ENCODE measurements at places on chromosomes 3 and 15.

DNA sequence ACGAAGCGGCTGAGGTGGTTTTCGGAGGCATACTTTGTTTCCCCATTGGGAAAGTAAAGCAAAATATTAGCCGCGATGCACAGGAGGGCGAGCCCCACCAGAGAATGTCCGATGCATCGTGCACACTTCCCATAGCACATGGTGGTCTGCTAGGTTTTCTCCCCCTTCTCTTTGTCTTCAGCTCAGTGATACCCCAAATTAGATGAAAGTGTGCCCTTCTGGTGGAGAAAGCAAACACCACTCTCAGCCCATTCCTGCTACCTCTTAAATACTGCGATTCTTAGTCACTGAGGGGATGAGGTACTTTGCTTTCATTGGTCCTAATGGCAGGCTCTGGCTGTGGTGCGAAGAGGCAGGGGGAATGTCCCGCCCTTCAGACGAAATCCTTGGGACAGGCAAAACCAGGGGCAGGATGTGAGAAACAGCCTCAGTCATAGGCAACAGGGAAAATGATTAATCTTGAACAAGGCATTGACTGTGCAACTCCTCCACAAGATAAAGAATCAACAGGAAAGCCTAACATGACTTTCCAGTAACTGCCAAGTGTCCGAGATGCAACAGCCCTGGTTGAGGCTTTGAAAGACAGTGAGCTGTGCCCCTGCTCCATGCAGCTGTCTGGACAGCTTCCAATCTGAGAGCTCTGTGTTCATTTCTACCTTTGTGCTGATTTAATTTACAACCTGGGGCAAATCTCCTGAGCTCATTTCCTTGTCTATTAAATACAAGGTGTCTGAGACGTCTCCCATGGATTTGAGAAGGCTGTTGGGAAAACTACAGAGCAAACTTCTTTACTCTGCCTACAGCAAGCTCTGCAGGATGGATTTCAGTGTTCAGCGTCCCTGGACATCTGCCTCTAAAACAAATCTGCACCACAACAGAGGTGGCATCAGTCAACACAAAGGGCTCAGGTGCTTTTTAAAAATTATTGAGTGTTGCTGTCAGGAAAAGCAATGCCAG, at the start of gene TM4SF1:
TM4SF1 (minus strand) TSS at position 242 of the 957 bp plus-strand sequence; CDS start at position 140, 102 bp downstream.
- DNase-seq = no peak

DNA sequence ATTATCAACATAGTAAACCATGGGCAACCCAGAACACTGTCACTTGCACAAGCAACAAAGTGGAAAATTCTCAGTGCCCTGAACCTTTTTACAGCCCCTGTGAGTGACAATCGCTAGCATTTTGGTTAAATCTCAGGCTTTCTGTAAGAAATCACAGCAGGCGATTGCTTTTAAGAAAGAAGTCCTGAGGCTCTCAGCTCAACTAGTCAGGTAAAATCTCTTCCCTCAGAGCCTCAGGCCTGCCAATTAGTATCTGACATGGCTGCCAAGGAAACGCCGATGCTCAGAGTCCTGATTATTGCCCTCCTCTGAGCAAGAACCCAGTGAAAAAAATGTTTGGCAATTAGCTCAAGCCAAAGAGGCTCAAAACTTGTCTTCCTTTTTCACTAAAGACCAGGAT, 530.8 kb downstream of the DIPK2A start:
- DNase-seq = no peak

DNA sequence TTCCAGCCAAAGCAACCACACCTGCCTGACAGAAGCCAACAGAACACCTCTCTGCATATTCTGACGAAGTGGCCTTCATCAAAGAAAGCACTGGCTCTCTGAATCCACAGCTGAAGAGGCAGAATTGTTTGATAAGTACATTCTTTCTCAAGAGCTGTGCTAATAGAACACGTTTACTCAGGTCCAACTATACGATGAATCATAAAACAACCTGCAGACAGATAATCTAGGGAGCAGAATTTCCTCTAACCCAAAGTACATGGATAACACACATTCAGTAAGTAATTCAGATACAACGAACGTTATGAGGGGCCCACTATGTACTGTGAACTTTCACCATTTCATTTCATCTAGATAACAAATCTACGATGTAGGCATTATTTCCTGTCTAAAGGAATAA, 25.4 kb downstream of the ALDH1A2 start:
- no peak for DNase-seq

- no peak for DNase-seq
These were observed 64.2 kb upstream of the LCTL start for GRCh38 chr15:66629817-66630576.

DNA sequence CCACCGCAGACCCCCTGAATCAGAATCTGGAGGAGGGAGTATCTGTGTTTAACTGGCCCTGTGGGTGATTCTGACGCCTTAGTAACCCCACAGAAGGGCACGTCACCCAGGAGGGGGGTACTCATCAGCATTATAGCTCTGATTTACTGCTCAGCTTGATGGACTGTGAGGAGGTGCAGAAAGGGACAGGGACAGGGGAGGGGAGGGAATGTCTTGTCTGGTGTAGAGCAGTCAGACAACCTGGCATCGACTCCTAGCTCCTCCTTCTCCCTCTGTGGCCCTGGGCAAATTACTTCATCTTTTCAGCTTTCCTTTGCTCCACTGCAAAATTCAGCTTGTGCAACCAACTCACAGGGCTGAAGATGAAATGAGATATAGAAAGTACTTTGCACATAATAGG, 42.3 kb upstream of the GLCE start:
- DNase-seq = no peak

- DNase-seq = no peak
These were observed 725.9 kb upstream of the NR2F2 start for GRCh38 chr15:95604634-95605036.

DNA sequence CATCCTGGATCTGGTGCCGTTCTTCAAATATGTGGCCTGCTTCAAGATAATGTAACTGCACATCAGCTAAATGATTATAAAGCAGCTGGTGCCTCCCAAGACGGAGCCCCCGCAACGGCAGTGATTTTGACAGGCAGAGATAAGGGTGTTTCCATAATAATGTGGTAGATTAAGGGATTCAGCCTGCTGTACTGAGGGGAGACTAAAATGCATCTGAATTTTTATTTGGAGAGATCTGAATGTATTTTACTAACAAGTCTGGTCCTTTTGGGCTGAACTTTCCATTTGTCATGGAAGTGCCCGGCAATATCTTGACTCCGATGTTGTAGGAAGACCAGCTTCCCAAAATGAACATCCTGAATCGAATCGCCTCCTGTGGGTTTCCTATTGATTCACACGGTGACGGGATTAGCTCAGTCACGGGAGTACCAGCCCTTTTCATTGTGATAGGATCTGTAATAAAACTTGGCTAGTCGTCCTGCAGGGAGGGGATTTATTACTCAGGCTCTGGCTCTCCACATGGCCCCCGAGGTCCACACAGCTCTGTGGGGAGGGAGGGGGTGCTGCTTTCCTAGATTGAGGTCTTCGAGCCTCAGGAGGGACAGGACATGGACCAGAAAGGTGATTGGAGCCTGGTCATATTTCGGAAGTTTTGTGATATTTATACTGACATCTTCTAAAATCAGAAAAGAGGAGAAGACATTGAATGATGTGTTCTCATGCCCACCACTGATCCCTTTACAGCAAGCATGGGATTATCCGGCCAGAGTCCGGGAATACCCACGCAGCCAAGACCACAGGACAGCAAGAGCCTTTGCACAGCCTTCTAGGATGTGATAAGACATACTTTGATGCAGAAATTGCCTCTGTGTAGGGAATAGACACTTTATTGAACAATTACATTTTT, 2.5 kb upstream of the PCSK6 start:
- DNase-seq = no peak

DNA sequence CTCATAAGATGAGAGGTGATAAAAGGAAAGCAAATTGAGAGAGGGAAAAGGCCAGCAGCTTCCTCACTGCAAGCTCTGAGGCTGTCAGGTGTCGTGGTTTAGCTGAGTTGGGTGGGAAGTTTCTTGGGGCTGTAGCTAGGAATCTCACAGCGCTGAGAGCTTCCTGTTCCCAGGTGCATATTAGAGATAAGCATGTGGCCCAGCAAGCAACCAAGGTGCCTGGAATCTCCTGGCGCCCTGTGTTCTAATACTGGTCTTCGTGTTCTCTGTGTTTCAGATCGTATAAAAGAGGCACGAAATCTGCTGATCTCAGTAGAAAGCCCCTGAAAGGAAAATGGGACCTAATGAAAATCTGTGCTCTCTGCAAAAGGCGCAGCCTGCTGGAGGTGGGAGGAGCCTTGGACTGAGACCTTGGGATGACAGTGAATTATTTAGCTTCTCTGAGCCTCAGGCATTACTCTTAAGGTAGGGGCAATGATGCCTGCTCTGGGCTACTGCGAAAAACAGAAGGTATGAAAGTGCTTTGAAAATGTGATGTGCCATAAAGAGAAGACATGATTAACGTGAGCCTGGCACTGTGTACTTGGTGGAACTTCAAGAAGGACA, 499.9 kb downstream of the TBL1XR1 start:
- no peak for DNase-seq

DNA sequence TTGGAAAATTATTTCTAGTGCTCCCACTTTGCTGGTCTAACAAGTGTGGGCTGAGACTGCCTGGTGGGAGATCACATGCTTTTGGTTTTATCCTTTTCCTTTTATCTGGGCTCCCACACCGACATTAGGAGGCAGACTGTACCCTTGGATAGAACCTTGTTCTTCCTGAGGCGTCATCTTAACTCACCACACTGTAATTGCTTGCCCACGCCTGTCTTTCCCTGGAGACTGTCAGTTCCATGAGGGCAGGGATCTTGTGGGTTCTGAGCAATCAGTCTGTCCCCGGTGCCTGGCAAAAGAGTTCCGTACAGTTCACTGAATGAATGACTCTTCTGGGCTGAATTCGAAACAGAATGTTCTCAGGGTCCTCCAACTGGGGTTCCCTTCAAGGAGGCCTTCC, 124.6 kb upstream of the ABHD17C start:
- no peak for DNase-seq

DNA sequence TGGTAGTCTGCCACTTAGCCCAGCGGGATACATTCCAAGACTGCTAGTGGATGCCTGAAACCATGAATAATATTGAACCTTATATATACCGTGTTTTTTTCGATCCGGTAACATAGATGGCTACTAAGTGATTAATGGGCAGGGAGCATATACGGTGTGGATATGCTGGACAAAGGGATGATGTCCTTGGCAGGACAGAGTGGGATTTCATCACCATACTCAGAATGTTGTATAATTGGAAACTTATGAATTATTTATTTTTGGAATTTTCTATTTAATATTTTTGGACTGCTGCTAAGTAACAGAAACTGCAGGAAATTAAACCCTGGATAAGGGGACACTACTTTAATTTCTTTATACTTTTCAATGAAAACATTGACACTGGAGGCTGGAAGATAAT, 53.2 kb downstream of the ASTE1 start:
- no peak for DNase-seq

GRCh38 chr3:55859305-55859704, 372.2 kb upstream of the WNT5A start:
- no peak for DNase-seq

DNA sequence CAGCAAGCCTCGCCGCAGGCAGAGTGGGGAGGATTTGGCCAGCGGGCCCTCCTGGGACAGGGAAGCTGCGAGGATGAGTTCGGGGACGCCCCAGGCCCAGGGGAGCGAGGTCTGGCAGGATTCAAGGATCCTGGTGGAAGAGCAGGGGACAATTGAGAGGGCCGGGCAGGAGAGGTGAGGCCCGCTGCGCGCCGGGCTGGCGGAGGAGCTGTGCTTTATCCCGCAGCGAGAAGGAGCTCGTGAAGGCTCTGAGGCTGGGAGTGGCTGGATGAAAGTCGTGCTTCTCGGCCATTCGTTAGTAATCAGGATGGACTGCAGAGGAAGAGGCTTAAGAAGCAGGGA, 3.6 kb downstream of the SLC51A start:
- DNase-seq = no peak

- DNase-seq = no peak
These were observed 127.7 kb downstream of the SPATA16 start for GRCh38 chr3:173013219-173013832.

DNA sequence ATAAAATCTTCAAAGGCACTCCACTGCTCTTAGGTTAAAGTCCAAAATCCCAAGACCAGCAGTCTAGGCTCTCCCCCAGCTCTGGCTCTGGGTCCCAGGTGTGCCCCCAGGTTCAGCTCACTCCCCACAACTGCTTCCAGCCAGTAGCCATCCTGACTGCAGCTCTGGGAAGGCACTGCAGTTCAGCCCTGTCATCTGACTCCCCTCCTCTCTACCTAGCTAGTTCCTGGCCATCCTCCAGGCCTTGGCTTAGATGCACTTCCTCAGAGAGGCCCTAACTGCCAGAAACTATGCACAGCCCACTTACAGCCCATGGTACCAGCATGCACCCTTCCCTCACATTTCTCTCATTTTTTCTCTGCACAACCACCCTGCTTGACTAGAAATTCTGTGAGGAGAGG, 25.5 kb downstream of the TBC1D2B start:
- no peak for DNase-seq

DNA sequence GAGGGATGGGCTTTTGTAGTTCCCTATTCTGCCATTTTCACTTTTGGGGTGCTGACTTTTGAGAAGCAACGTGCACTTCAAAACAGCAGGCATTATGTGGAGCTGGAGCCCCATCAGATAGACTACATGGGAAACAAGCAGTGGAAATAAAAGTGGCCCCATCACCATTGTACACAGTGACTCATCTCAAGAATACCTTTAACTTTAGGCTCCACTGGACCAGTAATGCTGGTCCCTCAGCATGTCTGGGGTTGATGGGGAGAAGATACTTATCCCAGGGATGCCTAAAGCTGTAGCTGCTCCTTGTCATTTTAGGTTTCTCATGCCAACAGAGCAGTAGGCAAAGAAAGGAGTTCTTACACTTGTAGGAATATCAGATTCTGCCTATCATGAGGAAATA, 45.0 kb downstream of the LSM3 start:
- DNase-seq = no peak

DNA sequence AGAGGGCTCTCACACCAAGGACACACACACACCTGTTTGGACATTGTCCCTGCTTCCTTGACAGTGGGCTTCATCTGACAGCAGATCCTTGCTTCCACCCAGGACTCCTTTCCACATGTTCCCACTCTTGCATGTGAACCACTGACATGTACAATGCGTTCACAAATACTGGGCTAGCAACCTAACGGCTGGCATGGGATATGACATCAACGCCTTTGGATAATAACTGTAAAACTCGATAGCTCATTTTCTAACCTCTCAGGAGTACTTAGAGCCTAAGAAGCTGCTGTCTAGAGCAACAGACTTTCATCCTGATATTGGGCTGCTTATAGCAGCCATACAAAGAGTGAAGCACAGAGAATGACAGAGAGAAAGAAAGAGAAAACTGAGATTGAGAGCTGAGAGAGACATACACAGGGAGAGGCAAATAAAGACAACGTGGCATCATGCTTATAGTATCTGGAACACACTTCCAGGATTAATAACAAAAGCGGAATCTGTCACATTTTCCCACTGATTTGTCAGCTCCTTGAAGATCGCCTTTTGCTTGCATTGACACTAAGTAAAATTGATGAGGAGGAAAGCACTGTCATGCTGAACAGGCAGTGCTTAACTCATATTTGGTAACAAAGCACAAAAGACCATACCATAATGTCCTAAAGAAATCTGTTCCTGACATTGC, 1.7 kb downstream of the GUCA1C start:
- DNase-seq = no peak

Measured in stimulated activated CD8-positive, alpha-beta memory T cell treated with anti-CD3 and anti-CD28 coated beads, Interleukin-12 subunit alpha, Interleukin-12 subunit beta, amount 100 ng/mL, for 4 hours (primary cell).